T-helper 17 cell (primary cell): ENCODE measurements at places on chromosomes 3 and 15.

DNA sequence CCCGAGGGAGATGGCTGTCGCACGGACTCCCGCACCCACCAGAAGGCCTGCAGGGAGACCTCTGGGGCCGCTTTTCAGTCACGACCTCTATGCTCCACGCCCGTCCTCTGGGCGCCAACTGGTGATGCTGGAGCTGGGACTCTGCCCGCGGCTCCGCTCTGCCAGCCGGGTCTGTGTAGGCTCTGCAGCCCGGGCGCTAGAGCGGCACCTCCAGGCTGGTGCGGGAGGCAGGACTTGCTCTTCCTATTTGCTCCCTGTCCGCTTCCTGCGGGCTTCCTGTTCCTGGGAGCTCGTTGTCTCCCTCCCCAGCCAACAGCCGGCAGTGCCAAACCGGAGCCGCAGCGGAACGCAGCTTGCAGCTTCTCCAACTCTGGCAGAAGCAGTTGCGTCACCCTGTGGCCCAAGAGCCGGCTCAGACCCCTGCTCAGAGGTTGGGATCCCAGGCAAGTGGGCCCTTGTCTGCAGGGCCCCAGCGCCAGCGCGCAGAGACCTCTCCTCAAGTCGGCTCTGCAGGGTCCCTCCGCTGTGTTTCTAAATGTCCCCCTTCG lies 285.9 kb downstream of the XXYLT1 start:
- no peak for DNase-seq

- DNase-seq, result no peak
These were observed 217.6 kb downstream of the TPRG1 start for GRCh38 chr3:189389346-189389745.

DNA sequence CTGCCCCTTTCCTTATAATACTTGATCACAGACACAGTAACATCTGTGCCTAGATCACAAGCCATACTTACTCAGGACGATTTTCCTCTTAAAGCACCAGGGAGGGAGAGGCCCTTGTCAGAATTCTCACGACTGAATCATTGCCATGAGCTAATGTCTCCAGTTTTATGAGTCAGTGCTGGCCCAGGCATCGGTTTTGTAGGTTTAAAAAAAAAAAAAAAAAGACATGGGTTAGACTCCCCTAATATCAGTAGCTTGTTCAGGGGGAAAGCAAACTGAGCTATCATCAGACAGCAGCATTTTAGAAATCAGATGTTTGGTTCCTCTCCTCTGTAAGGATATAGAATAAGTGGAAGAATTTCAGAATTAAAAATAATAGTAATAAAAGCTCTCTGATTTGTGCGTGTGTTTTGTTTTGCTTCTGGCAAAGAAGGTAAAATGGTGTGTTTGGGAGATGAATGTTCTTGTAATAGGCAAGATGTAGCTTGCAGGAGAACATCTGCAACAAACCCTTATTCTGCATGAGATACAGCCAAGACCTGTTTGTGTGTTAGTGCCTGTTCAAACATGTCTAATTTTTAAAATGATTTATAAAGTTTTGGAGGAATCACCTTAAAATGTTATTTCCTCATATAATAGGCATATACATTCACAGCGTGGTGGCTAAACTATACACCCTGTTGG lies 193.6 kb downstream of the TP63 start:
- DNase-seq, result no peak

DNA sequence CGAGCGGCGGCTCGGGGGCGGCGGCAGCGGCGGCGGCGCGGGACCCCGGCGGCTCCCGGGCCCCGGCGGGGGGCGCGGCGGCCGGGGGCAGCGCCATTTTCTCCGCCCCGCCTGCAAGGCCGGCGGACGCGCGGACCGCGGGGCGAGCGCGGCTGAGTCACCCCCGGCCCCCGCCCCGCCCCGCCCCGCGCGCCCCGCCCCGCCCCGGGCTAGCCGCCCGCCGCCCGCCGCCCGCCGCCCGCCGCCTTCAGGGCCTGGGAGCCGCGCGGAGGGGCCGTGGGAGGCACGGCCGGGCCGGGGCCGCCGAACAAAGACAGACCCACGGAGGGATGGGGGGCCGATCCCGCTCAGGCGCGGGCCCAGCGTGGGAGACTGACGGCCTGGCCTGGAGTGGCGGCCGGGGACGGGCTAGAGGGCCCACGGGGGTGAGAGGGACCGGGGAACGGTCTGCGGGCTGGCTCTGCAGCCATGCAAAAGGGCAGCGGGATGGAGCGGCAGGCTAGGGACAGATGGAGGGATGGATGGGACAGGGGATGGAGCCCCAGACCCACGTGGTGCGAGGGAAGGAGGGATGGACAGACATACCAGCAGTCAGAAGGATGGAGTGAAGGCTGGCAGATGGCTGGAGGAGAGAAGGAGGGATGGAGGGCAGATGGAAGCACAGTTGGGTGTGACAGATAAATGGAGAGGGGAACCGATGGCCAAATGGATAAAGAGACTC lies at the start of gene EIF4E3:
Gene EIF4E3 (minus strand): TSS at position 132 of the 721 bp plus-strand sequence. CDS start 35 bp downstream, at position 97.
- peak; percentile 61 for DNase-seq

DNA sequence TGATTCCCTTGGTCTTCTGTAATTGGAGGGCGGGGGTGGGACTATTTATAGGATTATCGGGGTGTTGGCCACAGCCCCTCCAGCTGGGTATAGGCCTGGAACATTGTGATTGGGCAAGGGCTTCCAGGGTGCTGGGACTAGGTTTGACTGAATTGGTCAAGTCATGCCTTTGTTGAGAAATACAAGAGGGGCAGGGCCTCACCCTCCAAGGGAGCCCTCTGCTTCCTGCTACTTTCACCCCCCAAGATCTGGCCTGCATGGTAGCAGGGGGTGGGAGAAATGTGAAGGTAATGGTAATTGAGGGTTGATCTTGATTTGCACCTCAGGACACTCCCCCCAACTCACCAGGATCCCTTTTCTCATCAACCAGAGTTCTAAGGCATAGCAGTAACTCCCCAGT lies 25.2 kb downstream of the TRIM71 start:
- DNase-seq, result no peak

DNA sequence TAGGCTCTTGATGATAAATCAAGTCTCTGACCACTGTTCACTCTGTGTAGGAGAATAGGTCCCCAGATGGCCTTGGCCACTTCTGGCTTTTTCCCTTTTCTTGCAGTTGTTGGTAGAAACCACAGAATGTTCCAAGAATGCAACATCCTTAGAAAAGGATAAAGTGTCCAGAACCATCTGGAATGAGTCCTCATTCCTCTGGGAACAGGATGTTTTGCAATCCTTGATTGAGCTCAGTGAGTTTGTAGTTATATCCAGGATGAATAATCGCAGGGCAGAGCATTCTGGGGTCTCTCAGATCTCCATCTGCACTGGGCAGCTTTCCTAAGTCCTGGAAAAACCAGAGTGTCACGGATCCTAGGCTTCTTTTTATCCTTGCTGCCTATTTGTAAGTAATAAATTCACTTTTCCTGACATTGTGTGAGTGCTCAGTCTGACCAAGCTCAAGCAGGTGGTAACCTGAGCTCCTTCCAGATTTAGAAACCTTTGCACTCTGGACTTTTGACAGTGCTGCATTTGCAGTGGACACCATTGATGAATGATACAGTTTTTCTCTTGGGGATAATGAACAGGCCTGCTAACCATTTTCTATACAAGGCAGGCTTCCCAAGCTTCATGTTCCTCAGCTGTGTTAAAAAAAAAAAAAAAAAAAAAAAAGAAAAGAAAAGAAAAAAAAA lies 1028.6 kb downstream of the OTOL1 start:
- DNase-seq, result no peak

- no peak for DNase-seq
These were observed 1.2 kb upstream of the HYAL1 start for GRCh38 chr3:50304601-50305000.

DNA sequence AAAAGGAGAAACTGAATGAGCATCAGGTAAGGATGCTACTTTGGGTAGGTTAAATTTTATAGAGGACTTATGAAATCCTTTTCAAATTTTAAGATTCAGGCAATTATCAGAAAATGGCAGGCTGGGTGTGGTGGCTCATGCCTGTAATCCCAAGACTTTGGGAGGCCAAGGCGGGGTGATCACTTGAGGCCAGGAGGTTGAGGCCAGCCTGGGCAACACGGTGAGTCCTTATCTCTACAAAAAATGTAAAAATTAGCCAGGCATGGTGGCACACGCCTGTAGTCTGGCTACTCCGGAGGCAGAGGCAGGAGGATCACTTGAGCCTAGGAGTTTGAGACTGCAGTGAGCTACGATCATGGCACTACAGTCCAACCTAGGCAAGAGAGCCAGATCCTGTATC lies 23.1 kb downstream of the DCUN1D1 start:
- no peak for DNase-seq

DNA sequence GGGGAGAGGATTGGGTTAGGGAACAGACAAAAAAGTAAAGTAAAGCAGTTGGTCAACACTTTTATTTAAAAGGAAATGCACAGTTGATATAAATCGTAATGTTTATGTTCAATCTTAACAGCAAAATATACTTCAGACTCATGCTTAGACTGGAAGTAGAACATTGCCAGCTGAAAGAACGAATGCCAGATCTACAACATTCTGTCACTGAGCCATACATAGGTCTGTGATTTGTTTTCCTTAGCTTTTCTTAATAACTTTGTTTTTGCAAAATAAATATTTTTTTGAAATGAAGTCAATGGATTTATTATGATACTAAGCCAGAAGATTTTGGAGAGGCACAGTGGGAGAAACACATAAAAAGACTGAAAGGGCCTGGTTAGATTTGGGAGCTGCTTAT lies 62.0 kb downstream of the LEKR1 start:
- no peak for DNase-seq

DNA sequence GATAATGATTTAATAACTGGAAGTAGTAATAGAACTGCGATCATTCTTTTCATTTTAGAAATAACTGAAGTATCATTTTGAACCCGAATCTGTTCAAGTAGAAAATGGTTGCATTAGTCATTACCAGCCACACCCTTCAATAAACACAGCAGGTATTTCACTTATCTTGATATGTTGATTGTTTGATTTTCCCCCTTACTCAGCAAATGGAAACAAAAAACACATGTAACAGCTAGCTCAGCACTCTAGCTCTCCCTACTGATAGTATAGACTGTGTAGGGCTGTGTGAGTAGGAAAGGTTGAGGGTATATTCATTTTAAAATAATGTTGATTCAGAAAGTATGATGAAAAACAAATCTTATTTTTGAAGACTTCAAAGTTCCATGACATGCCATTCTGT lies 1.1 kb upstream of the GPR149 start:
- no peak for DNase-seq

DNA sequence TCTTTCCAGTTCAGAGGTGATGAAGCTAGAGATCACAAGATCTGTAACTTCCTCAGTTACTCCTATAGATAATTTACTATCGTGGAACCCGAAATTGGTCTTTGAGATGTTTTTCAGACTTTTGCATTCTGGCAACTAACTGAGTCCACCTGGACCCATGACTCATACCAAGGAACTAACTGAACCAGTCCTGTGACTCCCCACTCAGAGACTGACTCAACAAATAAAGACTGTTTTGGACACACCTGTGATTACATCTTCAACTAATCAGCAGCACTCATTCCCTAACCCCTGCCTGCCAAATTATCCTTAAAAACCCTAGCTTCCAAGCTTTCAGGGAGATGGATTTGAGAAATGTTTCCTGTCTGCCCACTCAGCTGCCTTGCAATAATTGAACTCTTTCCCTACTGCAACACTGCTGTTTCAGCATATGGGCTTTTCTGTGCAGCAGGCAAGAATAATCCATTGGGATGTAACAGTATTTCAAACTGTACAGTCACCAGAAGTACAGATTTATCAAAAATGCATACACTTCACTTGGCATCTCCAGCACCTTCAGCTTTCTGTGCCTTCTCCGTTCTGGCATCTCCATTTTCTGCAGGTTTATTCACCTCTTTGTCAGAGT lies 57.7 kb downstream of the GATM start:
- no peak for DNase-seq

- peak; percentile 56 for DNase-seq
These were observed 13.1 kb downstream of the TNK2 start for GRCh38 chr3:195895078-195895860.

GRCh38 chr3:126263971-126264370 lies 83.6 kb upstream of the ALDH1L1 start:
- DNase-seq, result no peak

GRCh38 chr15:77074350-77074749 lies 3.4 kb upstream of the TSPAN3 start:
- DNase-seq, result no peak

DNA sequence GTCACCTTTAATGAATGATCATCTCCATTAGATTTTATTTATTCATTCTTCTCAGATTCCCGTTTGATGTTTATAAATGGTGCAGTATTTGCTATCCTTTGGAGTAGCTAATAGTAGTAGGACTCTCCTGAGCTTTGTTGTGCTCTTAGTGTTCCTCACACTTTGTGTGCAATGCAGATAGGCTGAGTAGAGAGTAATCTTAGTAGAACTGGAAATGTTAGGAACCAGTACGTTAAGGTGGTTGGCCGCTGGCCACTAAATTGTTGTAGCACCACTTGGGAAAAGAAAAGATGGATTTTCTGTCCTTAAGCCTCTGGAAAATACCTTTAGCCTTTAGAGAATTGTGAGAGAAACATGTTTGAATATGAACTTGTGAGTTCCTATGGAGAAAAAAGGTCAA lies 19.9 kb upstream of the EBLN2 start:
- no peak for DNase-seq

DNA sequence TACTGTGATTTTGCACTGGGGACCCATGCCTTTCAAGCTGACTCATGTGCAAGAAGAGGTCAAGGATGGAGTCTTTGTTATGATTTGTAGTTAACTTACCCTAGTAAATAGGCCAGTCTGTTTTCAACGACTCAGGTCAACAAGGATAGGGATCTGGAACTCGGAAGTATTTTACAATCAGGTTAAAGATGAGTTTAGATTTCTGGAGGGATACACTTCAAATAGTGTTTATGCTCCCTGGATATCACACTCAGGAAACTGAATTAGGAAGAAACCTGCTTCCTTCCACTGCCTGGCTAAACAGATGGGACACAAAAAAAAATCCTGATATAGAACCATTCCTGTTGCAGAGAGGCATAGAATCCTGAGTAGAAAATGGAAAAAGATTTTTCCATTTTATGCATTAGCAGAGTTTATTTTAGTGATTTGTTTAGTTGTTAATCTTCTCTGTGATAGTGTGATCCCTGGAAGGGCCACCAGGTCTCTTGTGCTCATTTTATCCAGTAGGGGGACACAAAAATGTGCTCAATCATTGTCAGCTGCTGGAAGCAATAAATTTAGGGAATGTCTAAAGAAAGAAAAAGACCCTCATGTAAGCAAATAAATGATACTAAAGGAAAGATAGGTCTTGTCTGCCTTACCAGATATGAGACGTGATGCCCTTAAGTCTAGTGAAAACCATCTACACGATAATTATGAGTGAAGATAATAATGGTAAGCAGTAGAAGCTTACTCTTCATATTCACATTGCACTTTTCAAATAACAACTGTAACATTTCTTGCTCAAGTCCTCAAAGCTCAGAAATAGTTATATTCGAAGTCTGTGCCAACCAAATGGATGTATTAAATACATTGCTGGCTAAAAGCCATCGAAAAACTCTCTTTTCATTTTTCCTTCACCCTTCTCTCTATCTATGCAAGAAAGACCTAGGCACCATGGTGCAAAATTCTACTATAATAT lies 452.1 kb upstream of the KCNMB2 start:
- no peak for DNase-seq

DNA sequence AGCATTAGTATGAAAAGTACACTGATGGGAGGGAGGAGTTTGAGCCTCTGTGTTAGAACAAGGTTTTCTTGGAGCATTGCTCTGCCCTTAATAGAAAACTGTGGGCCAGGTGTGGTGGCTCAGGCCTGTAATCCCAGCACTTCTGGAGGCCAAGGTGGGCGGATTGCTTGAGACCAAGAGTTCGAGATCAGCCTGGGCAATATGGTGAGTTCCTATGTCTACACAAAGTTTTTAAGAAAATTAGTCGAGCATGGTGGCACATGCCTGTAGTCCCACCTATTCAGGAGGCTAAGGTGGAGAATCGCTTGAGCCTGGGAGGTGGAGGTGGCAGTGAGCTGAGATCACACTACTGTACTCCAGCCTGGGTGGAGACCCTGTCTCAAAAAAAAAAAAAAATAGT lies 103.7 kb downstream of the ATP10A start:
- DNase-seq, result no peak
